ENCODE measurements at places on chromosomes 2 and 18.

- peak; percentile 50 for DNase-seq
Observed at GRCh38 chr2:73984922-73985307, 205 bp downstream of the TET3 start.

DNA sequence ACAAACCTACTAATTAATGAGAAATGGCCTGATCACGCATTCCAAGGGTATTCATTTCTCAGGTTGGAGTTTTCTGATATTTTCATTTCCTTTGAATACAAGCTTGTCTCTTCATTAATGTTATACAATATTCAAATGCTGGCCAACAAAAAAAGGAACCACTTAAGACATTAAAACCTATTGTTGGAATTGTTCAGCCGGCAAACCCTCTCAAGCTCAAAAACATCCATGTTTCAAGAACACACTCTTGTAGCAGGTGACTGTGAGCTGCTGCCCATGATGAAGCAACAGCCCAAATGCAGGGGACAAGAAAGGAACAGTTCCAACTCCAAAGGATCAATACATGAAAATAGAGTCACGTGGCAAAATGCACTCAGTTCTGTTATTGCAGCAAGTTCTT lies 454.5 kb downstream of the BCL11A start:
- no peak for DNase-seq

- no peak for DNase-seq
Observed at GRCh38 chr2:138827426-138828054, 47.4 kb upstream of the NXPH2 start.

- DNase-seq = no peak
Observed at GRCh38 chr2:235917506-235917905, 250.7 kb downstream of the GBX2 start.

DNA sequence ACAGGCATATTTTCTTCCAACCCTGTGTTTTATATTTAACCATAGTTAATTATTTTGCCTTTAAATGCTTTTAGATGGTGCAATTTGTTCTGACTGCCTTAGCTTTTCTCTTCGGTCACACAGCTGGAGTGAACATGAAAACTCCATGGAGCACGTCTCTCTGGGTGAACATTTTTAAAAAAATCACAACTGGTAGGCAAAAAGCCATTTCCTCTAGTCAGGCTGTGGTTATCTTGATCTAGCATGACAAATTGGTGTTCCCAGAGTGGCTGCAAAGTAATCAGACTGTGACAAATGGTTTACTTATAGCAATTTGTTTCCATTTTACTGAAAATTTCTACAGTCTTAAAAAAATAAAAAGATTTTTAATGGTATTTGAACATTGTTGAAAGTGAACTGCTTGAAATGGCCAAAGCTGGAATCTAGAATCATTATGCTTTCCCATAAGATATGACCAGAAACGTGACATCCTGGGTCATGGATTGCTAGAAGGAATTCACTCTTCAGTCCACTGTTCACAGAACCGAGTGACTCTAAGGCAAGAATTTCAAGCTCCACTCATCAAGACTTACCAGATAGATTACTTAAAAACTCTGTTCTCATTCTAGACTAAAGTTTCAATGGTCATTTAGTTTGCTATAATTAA lies 703.6 kb downstream of the CPS1 start:
- DNase-seq = no peak

DNA sequence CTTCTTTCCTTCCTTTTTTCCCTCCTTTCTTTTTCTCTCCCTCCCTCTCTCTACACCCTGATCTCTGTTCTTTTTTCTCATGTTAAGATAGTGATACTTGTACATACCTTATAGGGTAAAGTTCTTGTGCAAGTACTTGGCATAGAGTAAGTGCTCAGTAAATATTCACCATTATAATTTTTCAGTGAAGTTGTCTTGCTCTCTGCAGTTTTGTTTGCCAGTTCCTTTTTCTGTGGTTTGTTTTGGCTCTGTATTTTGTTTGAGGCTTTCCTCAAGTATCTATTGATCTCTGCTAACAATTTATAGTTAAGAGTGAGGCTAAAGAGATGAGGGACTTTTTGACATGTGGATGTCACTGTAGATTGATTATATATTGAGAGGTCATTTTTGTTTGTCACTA lies 48.0 kb downstream of the MTX2 start:
- DNase-seq = no peak

DNA sequence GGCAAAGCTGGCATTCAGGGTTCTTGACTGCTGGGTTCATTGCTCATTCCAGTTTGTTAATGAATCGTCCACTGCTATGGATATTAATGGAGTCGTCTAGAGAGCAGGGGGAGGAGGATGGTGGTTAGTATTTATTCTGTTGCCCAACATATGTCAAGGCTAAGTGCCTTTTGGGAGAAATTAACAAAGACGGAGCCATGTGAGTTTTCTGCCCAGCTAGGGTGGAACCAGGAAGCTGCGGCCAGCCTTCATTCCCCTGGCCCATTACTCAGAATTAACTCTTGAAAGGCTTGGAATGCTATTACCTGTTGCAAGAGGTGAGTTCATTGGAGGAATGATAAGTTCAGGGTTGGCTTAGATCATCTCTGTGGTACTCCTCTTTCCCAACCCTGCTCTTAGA lies 19.3 kb downstream of the IGFBP2 start:
- no peak for DNase-seq

- DNase-seq = no peak
Observed at GRCh38 chr18:48452861-48453323, 43.7 kb upstream of the ZBTB7C start.

DNA sequence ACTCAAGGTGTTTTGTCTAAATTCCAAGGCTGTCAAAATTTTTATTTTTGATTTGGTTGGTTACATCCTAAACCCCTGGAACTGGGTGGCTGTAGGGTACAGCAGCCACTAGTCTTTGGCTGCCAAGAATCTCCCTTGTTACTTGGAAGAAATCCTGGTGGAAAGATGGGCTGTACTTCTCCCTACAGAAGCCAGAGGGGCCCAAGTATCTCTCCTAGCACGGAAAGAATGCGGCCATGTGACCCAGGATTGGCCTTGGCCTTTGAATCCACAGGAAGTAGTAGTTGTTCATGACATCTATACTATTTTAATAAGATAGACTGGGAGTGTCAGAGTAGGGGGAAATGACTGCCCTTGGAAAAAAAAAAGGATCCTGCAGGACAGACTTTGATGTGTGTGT lies 54.4 kb upstream of the MYO3B start:
- no peak for DNase-seq

DNA sequence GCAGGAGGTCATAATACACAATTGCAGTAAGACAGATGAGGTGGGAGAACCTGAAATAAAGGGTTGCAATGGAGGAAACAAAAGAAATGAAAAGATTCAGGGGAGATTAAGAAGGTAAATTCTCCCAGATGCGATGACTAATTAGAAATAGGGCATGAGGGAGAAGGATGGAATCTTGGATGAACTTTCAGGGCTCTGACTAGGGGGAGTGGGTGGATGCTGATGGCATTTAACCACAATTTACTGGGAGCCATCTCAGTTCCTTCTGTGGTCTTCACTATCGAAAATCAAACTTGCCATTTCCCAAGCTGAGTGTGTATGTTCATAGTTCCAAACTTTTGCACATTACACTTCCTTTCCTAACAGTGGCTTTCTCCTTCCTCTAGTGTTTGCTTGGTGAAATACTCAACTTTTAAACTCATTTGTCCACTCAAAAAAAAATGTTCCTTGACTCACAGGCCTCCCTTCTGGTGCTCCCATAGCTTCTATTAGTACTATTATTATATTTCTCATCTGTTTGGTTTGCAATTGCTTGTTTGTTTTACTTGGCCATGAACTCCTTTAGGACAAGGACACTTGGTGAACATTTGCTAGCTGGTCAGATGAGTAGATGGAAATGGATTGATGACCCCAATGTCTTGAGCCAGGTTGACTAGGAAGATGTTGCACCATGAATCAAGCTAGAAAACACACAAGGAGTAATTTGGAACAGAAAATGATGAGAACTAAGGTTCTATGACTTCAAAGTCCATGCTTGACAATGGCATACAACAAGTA lies 178.5 kb downstream of the DIS3L2 start:
- DNase-seq = no peak

DNA sequence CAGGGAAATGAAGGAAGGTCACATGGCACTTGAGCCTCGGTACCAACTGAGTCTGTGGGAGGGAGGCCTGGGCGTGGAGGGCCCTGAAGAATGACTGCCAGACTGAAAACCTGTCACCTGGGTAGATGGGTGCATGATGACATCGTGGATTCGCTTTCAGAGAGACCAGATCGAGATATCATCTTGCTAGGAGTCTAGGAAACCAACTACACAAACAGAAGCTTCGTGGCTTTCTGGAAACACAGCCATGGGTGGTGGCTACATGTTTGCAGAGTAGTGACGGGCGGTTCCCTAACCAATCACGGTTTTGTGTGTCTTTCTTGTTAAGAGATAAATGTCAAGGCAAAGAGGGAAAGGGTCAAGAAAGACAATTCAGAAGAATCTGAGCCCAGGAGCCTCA lies 155.0 kb downstream of the EIPR1 start:
- DNase-seq = no peak

GRCh38 chr2:29747786-29748470 lies 173.5 kb downstream of the ALK start:
- DNase-seq = no peak

GRCh38 chr2:47636596-47637264 lies 146.2 kb upstream of the MSH6 start:
- no peak for DNase-seq

GRCh38 chr2:231924889-231925275 lies 1.3 kb downstream of the NPPC start:
- no peak for DNase-seq

GRCh38 chr18:21747268-21747667 lies 6.7 kb downstream of the MIB1 start:
- no peak for DNase-seq

DNA sequence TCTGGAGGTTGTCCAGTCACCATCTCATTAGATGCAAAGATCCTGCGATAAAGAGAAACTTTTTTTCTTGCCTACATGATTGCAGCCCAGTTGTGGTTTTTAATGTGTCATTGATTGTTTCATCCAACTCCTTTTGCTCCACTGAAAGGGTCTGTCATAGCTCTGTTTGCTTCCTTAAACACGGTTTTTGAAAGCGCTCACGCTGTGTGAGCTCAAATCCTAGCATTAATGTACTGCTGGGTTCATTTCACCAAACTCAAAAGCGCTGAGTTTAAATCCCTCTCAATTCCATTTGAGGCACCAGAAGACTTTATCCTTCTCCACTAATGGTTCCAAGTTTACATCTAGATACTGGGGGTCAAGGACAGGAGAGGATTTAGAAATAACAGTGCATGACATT lies 53.6 kb downstream of the CDK15 start:
- no peak for DNase-seq

GRCh38 chr2:239436669-239437335 lies 36.0 kb upstream of the HDAC4 start:
- DNase-seq = no peak

GRCh38 chr2:96163768-96164429 lies 18.7 kb upstream of the DUSP2 start:
- DNase-seq = no peak

- no peak for DNase-seq
Observed at GRCh38 chr2:47838686-47839085, 55.7 kb downstream of the MSH6 start.

GRCh38 chr2:186485576-186485870 lies 537 bp upstream of the ZC3H15 start:
- DNase-seq = no peak

- no peak for DNase-seq
Observed at GRCh38 chr2:237391140-237391539, 22.8 kb downstream of the COL6A3 start.

GRCh38 chr2:224816816-224817215 lies 100.7 kb upstream of the CCDC195 start:
- no peak for DNase-seq

GRCh38 chr18:66632756-66633155 lies 28.9 kb upstream of the CDH19 start:
- DNase-seq = no peak

DNA sequence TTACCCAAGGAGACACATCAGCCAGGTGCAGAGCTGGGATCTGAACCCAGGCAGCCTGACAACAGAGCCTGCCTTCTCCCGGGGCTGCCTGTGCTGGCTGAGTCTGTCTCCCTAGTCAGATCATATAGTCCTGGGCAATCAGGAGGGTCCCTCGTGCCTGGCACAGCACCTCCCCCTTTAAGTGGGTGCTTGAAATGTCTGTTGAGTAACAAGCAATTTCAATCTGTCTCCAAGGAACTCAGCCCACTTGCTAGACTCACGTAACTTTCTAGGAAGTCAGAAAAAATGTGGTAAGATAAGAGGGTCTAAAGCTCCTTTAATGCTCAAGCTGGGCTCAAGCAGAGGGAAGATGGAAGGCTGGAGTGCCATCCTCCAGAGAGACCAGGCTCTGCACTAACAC lies 51.9 kb downstream of the REEP1 start:
- no peak for DNase-seq

GRCh38 chr2:160367887-160368286 lies 125.7 kb downstream of the RBMS1 start:
- DNase-seq = no peak

DNA sequence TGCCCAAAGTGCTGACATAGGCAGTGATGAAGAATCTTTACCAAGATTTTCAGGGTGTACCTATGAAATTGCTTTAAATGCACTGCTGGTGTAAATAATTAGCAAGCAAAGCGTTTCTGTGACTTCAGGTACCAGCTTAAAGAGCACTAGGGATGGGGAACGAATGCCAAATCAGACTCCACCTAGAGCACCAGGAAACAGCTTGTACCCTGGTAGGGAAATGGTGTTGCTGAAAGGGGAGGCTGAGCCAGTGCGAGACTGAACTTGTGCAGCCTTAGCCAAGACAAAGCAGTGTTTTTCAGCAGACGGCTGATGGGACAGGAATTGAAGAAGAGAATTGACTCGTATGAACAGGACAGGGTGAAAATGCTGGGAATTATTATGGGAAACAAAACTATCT lies 65.6 kb downstream of the TWSG1 start:
- DNase-seq = no peak

DNA sequence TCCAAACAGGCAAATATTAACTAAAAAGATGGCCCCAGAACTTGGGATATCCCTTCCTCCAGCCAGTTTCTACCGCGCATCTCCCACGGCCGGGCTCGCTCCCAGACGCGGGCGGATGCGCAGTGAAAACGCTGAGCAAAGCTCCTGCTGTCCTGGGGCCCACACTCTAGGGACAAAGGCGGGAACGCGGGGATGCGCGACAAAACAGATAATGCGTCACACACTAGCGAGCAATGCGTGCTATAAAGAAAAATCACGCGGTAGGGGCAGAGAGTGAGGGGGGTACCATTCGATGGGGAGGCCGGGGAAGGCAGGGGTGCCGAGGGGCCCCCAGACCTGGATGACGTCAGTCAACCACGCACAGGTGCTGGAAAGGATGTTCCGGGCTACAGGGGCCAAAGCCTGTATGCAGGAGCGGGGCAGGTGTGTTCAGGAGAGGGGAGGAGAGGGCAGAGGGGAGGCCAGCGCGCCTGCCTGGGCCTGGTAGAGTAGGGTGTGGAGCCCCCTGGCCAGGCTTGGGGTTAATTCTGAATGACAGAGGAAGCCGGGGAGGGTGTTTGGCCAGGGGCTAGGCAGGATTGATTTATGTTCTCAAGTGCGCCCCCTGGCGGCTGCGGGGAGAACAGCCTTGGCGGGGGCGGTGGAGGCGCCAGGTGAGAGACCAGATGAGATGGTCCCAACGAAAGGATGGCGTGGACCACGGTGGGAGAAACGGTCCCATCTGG lies 14.9 kb upstream of the ITM2C start:
- no peak for DNase-seq
